ENCODE measurements at places on chromosomes 3 and 15. TPM values are rescaled to one million over a fixed set of nuclear protein-coding genes. Genes with fewer than 3 reads are reported as not detected.

CX3CR1 gene
- 0.56 TPM for total RNA-seq

GRCh38 chr3:108475220-108475782 is 35.1 kb downstream of the MYH15 start:
- DNase-seq, result no peak

C3orf33 gene
- total RNA-seq, result 5.5 TPM

- DNase-seq, result peak; percentile 55
Observed at GRCh38 chr3:188262913-188263683, 109.1 kb downstream of the LPP start.

GRCh38 chr3:54177816-54178215 is 55.5 kb downstream of the CACNA2D3 start:
- no peak for DNase-seq

GRCh38 chr3:14774431-14774830 is 44.3 kb upstream of the FGD5 start:
- DNase-seq, result no peak

- peak; percentile 86 for DNase-seq
Observed at GRCh38 chr3:39190281-39191025, 1.9 kb downstream of the XIRP1 start.

RASL12 gene
- total RNA-seq, result 7.0 TPM

- no peak for DNase-seq
Observed at GRCh38 chr15:94246016-94246415, 14.7 kb downstream of the MCTP2 start.

DNA sequence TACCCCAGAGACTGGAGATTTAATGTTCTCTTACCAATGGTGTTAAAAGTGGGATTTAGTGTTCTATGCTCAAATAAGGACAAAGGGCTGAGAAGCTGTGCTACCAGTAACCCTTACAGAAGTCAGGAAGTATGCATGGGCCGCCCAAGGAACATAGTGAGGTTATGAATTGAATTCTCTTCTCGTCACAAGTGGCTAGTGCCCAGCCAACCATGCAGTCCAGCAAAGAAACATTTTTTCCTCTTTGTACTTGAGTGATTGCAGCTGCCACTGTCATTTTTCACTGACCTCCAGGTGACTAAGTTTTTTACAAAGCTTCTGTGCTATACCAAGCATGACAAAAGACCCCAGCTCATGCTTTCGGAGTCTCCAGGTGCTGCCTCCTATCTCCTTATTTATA is 110.6 kb upstream of the DCBLD2 start:
- no peak for DNase-seq

DNA sequence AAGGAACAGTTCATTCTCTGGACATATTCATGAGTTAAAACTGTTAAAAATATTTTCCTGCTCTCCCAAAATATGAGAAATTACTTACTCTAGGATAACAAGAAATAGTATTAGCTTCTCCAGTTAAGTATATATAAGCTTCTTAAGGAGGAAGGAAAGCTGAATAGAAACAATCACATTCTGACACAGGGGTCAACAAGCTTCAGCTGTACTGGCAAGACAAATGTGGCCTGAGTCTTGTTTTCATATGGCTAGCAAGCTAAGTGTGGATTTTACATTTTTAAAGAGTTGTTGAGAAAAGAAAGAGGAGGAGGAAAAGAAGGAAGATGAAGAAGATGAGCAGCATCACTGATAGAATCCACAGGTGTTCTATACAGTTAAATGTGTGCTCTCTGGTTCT is 313.8 kb downstream of the ZPLD1 start:
- no peak for DNase-seq

DNA sequence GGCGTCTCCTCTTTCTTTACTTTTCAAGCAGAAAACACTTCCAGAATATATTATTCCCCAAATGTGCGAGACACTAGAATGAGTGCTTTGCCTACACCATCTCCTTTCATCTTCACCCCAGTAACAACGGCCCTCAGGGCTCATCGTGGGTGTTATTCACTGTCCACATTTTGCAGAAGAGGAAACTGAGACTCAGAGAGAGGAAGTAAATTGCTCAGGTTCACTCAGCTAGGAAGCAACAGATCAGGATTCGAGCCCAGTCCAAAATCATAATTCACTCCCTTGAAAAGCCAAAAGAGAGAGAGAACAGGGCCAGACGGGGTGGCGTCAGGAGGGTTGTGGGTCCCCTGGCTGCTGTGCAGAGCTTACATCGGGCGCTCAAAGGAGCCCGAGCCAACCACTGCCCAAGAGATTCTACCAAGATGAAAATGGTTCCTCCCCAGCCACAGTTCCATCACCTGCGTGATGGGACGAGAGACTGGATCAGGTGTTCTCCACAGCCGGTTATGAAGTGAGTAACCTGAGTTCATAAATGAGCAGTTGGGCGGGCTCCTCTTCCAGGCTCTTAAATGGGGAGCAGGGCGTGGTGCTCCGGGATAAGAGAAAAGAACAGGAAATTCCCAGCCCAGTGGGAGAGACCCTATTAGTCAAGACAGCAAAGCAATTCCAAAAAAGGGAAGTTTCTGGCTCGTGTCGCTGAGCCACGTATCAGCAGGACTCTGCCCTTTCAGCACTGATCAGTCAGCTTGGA is 48.6 kb upstream of the FLNB start:
- DNase-seq, result no peak

UBE2E2 gene
- total RNA-seq, result 140 TPM

- no peak for DNase-seq
Observed at GRCh38 chr3:101340591-101340990, 20.2 kb upstream of the IMPG2 start.

DNA sequence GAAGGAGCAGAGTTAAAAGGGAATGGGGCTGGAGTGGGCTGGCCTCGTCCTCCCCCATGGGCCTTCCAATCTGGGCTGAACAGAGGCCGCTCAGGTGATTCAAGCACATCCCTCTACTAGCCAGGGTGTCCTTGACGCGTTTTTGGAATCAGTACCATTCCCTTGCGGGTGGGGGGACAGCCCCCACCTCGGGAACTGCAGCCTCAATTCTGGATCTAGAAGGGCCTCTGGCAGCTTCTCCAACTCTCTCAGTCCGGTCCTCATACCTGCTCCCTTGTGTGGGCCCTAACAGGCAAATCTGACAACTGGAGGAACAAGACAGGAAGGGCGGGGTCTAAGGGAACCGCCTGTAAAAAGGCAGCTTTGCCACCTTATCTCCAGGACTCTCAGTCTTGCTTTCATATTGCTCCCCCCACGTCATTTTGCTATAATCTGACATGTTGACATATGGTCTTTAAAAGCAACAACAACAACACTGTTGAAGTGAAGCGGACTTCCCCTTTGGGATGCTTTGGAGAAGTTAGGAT is 802 bp upstream of the CHRNB4 start:
- no peak for DNase-seq

DNA sequence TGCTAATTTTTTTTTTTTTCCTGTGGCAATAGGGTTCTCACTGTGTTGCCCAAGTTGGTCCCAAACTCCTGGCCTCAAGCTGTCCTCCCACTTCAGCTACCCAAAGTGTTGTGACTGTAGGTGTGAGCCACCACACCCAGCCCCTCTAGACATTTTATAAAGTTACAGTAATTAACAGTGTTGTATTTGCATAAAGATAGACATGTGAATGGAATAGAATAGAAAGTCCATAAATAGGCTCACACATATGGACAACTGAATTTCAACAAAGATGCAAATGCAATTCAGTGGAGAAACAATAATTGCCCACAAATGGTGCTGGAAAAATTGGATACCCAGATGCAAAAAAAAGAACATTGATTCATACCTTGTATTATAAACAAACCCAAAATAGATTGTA is 39.9 kb downstream of the PLS1 start:
- no peak for DNase-seq

DGKG gene
- total RNA-seq, result 0.15 TPM

NSMCE3 gene
- 26.2 TPM for total RNA-seq

GNB4 gene
- 19.9 TPM for total RNA-seq

GRCh38 chr15:85825719-85826118 is 31.0 kb upstream of the KLHL25 start:
- DNase-seq, result no peak

MUC13 gene
- total RNA-seq, result not detected

GRCh38 chr3:101185341-101185740 is 135.0 kb downstream of the IMPG2 start:
- no peak for DNase-seq

DNA sequence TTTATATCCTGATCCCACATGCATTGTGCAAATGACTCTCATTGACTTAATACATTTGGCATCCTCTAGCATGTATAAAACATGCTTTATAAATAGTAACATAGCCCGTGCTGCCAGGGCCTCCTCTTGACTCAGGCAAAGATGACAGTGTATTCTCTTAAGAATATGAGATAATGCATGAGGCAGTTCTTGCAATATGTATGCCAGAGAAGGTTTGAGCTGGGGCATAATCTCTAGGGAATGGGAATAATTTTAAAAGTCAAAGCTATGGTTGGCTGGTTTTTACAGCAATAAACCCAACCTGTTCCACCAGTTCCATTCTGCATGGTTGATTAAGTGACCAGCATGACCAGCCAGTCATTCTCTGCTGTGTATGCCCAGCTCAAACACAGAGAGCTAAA is 179.0 kb upstream of the PFN2 start:
- DNase-seq, result peak; percentile 77

PSTPIP1 gene
- total RNA-seq, result not detected

GRCh38 chr3:98902351-98902740 is 851 bp upstream of the DCBLD2 start:
- DNase-seq, result no peak

DNA sequence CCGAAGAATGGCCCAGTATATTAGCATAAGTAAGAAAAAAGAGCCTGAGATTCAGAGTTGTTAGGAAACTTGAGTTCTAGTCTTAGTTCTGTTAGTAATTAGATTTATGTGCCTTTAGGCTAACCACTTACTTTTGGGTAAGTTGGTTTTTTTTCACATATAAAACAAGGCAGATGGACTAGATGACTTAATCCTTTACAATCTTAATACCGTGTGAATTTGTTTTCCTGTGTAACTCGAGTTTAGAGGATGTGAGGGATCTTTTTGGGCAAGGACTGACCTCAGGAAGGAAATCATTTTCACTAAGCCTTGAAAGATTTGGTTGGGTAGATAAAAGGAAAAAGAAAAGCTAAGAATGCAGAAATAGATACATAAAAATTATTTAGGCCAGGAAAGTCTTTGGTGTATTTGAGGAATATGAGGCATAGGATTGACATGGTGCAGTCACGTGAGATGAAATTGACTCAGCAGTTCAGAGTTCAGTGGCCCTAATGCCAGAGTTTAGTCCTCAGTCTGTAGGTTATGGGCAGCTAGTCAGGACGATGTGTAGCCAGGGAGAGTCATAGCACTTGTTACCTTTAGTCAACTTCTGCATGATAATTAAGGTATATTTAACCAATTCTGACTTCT is 34.6 kb downstream of the PAK2 start:
- DNase-seq, result peak; percentile 15

DNA sequence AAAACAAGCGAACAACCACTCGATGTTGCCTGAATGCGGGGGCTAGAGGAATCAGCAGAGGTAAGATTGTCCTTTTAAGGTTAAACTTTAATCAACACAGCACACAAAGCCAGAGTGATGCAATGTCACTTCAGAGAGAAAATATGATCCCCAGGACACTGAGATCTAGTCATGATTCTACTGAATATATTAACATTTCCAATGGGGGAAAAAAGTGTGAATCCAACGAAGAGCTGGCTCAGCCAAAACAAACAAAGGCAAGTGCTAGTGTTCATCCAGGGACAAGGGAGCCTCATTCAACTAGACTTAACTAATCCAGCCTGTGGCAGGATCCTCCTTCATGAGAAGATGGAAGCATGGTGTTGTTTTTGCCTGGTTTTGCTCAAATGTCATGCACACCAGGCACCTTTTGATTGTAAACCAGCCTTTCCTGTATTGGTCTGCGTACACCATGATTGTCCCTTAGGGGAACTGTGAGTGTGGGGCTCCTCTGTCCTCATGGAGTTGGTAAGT is 35.8 kb downstream of the SCG5 start:
- DNase-seq, result no peak

DNA sequence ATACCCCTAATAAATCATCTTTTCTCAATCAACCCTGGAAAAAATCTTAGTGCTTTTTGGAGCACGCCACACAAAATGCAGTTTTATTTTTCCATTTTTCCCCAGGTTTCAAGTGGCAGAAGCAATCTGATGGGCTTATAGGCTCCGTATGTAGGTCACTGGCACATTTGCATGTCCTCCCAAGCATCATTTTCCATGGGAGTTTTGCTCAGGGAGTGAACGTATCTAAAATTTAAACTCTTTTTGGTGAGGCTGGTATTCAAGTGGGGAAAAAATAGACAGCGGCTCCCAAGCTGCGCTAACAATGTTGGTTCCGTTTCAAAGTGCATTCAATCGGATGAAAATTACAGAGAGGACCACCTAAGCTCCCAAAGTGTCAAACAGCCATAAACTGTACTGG is 233.4 kb downstream of the MEX3B start:
- no peak for DNase-seq

IL17RC gene
- 49.2 TPM for total RNA-seq

GRCh38 chr3:74561881-74562280 is 52.6 kb downstream of the CNTN3 start:
- DNase-seq, result no peak

- DNase-seq, result no peak
Observed at GRCh38 chr3:134281912-134282658, 31.4 kb upstream of the RYK start.

GRCh38 chr3:51967384-51968169 is at the start of gene PCBP4:
TSS of gene PCBP4 (minus strand) at chr3:51967454. CDS start at chr3:51961240, 6,214 bp downstream.
- DNase-seq, result peak; percentile 51

DNA sequence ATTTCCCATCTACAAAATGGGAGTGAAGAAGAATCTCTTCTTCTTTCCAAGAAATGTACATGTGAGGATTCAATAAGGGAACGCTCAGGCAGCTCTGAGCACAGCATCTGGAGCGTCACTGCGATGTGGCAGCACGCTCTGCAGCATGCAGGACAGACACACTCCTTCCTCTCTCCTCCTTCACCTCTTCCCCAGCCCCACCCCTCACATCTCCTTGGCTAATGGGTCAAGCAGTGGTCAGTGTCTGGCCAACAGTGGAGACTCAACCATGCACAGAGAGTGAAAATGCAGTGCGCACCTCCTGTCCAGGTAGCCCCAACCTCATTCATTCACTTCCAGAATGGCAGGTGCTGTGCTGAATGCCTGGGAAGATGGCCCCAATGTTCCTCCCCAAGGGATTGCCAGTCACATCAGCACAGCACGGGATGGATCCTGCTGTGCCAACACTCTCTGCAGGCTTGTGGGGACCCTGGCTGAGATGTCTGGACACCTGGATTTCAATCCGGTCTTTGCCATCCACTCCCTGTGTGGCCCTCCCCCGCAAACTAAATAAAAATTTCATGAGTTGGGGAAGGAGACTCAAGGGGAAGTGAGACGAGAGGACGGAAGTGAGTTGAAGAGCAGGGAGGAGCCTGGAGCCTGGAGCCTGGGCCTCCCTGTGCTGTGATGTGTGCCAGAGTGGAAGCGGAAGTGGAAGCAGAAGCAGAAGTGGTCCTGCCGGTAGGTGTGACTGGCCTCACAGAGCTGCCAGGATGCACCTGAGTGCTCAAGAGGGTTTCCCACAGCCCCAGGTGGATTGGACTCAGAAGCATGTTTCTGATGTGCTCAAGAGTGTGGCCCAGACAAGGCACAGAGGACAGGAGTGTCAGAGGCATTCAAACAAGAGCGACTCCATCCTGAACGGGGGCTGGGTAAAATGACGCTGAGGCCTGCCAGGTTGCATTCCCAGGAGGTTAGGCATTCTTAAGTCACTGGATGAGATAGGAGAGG is 163.9 kb downstream of the SMAD6 start:
- DNase-seq, result no peak
